ENCODE measurements at places on chromosomes 6 and 20.
A peak's percentile ranks its signal among the peaks of the same experiment; 100 is the strongest.

GRCh38 chr20:44597930-44598329 lies 15.6 kb downstream of the PKIG start:
- no peak for DNase-seq

GRCh38 chr6:52475307-52475706 lies 55.2 kb downstream of the EFHC1 start:
- DNase-seq: no peak

GRCh38 chr6:92329208-92329847 lies 1090.0 kb downstream of the EPHA7 start:
- DNase-seq: no peak

DNA sequence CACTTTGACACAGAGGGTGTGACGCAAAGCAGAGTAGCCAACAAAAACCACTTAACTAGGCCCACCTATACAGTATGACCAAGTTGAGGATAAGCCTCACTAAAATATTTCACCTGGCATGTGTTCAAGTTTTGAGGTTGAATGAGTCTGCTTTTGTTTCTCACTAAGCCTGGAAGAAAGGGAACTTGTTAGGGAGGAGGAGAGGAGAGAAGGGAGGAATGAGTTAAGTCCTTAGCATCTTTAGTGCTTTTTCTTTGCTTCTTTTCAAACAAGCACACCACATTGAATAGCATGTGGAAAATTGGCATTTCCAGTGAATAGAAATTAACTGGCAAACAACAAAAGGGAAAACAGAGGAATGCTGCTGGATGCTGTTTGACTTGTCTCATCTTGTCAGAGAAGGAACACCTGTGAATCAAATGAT lies 461.9 kb downstream of the GJA1 start:
- DNase-seq: no peak

- peak; percentile 23 for DNase-seq
Observed at GRCh38 chr6:139081471-139081870, 52.9 kb downstream of the ABRACL start.

GRCh38 chr20:62171245-62171644 lies 11.6 kb upstream of the MTG2 start:
- no peak for DNase-seq

GRCh38 chr20:50237349-50237748 lies 46.7 kb downstream of the CEBPB start:
- DNase-seq: no peak

DNA sequence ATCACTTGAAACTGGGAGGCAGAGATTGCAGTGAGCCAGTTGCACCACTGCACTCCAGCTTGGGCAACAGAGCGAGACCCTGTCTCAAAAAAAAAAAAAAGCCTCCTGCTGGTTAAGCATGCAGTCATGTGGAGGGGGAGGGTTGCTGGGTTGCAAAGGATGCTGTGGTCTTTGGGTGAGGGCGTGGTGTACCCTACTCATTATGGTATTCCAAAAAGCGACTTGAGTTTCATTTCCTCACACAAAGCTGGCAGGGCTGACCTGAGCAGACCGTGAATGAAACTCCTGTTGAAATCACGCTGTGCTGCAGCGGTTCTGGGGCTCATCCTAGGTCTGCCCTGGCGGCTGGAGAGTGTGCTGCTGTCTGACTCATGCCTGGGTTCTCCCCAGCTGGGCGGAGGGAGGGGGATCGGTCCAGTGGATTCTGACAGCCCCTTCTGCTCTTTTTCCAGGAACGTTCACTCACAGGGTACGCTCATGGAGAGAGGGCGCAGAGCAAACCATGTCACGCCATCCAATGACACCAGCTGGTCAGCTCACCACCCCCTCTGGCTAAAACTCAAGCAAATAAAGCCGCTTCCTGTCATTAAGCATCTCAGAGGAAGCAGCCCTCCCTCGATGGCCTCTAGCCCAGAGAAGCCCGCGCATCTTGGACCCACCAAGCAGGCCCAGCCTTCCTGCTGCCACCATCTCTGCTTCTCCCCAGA lies 166.2 kb downstream of the SCML4 start:
- DNase-seq: peak; percentile 40

GRCh38 chr6:90249034-90249433 lies 47.6 kb downstream of the BACH2 start:
- no peak for DNase-seq

GRCh38 chr6:36501686-36502085 lies 45.6 kb downstream of the STK38 start:
- DNase-seq: no peak

DNA sequence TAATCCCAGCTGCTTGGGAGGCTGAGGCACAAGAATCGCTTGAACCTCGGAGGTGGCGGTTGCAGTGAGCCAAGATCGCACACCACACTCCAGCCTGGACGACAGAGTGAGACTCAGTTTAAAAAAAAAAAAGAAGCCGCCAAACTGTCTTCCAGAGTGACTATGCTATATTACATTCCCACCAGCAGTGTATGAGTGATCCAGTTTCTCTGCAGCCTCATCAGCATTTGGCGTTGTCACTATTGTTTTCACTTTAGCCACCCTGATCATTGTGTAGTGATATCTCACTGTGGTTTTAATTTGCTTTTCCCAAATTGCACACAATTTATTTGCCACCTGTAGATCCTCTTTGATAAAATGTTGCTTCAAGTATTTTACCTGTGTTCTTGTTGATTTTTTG lies 6.0 kb upstream of the AKAP12 start:
- no peak for DNase-seq

- DNase-seq: peak; percentile 53
Observed at GRCh38 chr20:57902473-57902872, 192.7 kb upstream of the PMEPA1 start.

DNA sequence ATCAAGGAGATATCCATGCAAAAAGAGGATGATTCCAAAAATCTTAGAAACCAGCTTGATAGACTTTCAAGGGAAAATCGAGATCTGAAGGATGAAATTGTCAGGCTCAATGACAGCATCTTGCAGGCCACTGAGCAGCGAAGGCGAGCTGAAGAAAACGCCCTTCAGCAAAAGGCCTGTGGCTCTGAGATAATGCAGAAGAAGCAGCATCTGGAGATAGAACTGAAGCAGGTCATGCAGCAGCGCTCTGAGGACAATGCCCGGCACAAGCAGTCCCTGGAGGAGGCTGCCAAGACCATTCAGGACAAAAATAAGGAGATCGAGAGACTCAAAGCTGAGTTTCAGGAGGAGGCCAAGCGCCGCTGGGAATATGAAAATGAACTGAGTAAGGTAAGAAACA lies 10.1 kb upstream of the SNRNP48 start:
- no peak for DNase-seq

DNA sequence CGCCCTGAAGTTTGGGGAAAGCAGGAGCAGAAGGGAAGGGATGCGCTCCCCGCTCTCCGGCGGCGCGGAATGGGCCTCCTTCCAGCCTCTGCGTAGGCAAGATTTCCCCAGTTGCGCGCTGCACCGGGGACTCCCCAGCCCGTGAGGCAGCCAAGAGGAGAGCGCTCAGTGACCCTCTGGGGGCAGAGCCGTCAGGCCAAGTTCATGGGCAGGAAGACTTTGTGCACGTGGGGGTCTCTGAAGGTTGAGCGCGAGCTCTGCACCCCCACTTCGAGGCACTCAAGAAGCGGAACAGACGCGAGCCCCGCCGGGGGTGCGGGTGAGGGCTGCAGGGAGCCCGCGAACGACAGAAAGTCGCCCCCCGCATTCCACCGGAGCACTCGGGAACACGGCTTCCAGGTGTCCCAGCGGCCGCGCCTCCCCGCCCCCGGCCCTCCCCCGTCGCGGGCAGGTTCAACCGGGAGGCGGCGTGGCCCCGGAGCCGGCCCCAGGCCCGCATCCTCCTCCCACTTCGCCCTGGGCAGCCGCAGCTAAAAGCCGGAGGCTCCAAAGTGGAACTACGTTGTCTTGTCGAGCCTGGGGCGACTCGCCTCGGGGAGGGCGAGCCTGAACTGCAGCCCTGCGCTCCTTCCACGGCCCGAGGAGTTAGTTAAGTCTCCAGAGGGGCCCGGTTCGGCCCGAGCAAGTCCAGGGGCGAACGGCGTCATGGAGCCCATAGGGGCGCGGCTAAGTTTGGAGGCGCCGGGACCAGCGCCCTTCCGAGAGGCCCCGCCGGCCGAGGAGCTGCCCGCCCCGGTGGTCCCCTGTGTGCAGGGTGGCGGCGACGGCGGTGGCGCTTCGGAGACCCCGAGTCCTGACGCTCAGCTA lies at the start of gene PPP1R3G:
TSS of gene PPP1R3G (plus strand) at position 561 of the 867 bp plus-strand sequence. CDS start at position 706, 145 bp downstream.
- DNase-seq: peak; percentile 67

DNA sequence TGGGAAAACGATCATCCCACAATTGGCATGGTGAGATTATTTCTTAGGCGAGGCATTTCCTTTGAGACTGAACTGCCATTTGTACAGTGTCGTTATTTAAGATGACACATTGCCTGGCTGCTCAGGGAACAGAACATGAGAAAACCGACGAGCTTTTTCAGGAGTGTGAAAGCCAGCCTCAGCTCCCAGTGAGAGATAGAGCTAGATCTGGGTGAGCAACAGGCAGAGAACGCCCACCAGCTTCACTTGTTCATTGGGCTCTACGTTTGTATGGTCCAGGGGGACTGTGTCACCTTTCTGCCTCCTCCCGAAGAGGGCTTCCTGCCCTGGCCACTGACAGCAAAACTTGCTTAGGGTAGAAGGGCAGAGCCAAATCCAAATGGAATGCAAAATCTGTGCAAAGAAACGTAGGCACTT lies 378.1 kb downstream of the RNGTT start:
- no peak for DNase-seq

GRCh38 chr6:167826230-167826895 lies 348 bp upstream of the AFDN start:
- peak; percentile 48 for DNase-seq

- no peak for DNase-seq
Observed at GRCh38 chr20:63733579-63734081, 2.8 kb upstream of the LIME1 start.

GRCh38 chr20:40109136-40109535 lies 579.9 kb downstream of the MAFB start:
- DNase-seq: no peak

DNA sequence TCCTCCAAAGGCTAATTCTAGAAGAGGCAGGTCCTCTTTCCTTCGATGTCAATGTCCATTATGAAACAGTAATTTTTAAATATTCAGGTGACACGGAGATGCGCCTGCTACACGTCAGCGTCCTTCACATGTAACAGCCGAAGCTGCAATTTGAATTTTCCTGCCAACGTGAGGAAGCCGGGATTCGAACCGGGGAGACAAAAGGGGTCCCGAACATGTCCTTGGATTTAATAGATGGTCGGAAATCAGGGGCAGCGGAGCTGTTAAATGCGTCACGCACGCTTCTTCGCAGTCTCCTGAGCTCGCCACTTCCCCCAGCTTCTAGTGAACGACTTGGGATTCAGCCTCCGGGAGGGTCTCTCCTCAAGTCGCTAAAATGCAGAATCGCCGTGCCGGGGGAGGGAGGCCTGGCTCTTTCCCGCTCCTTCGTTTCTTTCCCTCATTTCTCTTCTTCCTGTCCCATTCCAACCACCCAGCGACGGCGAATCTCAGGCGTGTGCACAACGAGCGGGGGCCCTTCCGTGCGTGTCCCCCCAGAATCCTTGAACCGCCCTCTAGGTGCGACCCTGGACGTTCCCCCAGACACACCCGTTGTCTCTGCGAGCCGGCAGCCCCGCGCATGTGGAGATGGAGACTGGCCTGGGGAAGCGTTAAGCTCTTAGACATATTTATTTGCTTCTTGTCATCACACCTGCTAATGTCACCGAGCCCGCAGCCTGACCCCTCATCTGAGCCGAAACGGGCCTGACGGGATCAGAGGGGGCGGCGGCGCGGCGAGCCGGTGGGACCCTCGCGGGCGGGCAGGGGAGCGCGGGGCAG lies 1.3 kb upstream of the FOXC1 start:
- DNase-seq: peak; percentile 33

DNA sequence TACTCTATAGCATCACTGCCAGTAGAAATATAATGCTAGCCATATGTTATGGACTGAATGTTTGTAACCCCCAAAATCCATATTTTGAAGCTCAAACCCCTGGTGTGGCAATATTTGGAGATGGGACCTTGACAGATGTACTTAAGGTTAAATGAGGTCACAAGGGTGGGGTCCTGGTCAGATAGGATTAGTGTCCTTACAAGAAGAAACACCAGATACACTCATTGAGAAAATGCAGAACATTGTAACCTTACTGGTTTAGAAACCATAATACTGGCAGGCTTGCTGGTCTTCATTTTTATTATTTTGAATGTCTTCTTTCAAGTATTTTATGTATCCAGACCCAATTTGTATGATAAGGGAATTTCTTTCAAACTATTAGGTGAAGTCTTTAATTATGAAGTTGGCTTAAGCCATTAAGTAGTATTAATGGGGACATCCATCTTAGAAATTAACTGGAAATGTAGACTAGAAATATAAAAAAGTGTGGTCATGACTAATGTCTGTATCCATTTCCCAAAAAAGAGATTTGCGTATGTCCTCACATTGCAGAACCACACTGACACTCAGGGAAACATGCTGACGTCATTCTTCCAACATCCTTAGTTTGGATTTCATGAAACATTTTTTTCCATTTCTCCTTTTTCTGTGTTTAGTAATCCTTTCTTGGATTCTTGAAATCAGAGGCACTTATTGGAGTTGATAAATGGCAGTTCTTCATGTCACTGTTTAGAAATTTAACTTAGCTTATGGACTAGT lies 32.4 kb downstream of the SLC16A10 start:
- no peak for DNase-seq

- DNase-seq: no peak
Observed at GRCh38 chr6:62541502-62541901, 255.5 kb upstream of the KHDRBS2 start.

DNA sequence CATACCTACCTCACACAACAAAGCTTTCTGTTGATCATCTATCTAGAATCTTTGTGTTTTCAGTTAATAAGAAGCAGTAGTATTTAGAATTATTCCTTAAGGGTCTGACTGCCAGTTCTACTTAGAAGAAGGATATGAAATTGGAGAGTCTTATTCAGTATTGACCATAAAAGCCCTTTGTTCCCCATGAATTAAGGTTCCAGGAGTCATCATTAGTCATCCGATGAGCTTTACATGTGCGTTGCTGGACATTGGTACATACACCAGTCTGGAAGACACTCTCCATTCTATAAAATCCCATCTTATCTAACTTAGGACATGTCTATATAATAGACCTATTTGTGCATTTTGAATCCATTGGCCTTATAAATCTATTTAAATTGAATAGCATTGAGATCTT lies 34.4 kb upstream of the RNF217 start:
- peak; percentile 84 for DNase-seq

GRCh38 chr6:79810185-79810705 lies 137.1 kb downstream of the ELOVL4 start:
- DNase-seq: peak; percentile 19

Measured in foreskin fibroblast (primary cell).